ENCODE measurements at places on chromosomes 11 and 22.

GRCh38 chr22:45291061-45291930 is 6.5 kb downstream of the UPK3A start:
- no peak for DNase-seq

- DNase-seq, result no peak
Observed at GRCh38 chr11:116792144-116792868, 627 bp upstream of the APOA5 start.

DNA sequence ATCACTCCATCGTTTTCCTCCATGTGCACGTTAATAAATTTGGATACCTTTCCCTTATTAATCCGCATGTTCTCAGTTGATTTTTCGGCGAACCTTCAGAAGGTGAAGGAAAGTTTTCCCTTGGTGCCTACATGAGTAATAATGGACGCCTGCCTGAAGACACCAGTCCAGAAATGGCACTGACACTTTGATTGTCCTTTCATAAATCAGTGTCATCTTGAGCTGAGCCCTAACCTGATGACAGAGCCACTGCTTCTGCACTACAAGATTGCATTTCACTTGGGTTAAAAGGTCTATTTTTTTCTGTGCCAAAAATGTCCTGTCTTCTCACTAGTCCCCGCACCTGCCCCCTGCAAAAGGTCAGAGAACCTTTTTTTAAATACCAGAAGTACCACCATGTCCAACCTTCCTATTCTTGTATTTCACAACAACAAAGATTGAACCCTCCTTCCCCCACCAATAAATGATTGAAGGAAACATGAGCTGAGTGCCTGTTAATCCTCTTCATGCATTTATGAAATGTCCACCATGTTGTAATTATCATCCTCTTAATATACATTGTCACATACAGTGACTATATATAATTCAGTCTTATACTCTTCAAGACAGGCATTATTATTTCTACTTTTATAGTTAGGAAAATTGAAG is 219.9 kb upstream of the UBASH3B start:
- DNase-seq, result no peak

- DNase-seq, result peak; percentile 43
Observed at GRCh38 chr22:28369854-28370253, 309.8 kb downstream of the TTC28 start.

GRCh38 chr11:89443361-89444322 is 47.5 kb downstream of the NOX4 start:
- DNase-seq, result no peak

DNA sequence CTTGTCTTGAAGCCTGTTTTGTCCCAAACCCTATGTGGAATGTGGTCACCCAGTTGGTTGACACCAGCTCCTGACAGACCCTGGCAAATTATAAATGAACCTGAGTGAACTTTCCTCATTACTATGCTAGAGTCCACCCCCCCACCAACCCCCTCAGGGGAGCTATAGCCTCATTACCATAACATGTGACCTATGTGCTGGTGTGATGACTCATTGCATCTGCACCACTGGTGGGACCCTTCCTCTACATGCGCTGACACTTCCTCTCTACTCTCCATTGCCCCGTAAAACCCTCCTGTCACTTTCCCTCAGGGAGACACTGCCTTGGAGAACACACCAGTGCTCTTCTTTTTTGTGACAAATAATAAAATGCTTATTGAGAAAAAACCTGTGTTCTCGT is 105.0 kb upstream of the SESN3 start:
- no peak for DNase-seq

DNA sequence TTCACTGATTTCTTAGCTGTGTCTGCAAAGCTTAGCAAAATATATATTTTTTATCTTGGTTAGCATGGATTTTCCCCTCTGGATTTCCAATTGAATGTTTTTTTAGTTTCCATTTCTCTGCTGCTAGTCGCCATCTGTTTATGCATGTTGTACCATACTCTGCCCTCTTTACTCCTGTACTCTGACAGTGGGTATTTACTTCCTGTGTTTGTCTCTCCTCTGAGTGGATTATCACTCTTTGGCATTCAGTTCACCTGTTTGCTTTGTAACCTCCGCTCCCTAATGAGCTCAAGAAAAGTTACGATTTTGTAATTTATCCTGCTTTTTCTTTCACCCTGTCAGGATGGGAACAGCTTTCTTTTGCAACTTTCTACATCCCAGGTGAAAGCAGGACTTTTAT is 59.1 kb downstream of the PDHX start:
- DNase-seq, result no peak

GRCh38 chr11:69253028-69253427 is 40.9 kb upstream of the MYEOV start:
- no peak for DNase-seq

DNA sequence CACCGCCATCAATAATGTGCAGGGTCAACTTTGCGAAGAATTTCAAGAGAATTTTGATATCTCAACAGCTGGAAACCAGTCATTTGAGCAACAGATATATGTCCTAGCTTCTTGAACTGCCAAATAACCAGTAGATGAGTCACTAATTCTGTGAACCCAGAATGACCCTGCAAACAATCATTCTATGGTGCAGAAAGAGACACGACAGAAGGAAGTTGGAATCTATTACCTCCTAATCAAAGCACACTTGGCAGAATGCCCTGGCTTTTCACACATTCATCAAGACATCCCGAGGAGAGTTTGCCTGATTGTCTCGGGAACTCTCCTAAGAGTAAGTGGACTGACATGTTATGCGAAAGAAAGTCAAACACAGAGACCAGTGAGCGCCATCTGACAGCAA is 621.1 kb downstream of the OPCML start:
- no peak for DNase-seq

- no peak for DNase-seq
Observed at GRCh38 chr11:14107050-14107430, 144.5 kb downstream of the SPON1 start.

DNA sequence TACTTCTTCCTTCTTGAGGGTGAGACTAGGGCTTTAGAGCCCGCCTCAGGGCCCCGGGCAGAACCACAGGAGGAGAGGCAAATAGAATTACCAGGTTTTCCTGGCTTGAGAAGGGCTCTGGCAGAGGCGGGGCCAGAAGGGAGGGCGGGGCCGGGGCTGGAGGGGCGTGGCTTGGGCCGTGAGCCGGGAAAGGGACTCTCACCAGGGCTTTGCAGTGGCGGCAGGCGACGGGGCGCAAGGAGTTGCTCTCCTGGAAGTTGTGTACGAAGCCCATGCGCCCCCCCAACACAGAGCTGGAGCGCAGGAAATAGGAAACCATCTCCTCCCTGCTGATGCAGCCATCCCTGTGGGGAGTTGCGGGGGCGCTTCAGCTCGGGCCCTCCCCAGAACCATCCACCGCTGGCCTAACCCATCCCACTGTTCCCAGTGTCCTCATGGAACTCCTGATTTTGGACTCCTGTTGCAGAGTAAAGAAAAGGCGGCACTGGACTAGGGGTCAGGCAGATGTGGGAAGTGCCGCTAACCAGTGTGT is 6.9 kb upstream of the NRXN2 start:
- no peak for DNase-seq

DNA sequence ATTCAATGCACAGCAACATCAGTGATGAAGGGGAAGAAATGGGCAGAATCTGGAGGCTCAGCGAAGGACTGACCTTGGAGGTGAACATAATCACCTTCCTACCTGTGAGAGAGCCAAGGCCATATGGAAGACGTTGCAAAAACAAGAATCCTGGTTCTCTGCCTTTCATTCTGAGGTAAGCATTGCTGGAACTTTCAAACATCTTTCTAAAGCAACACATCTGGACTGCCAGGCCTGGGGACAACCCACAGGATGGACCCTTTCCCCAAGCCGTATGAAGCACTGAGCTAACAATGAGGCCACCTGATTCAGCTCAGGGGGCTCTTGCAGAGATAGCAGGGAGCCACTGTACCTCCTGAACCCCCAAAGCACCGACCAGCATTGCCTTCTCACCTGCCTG is 70.5 kb downstream of the ETS1 start:
- peak; percentile 11 for DNase-seq

DNA sequence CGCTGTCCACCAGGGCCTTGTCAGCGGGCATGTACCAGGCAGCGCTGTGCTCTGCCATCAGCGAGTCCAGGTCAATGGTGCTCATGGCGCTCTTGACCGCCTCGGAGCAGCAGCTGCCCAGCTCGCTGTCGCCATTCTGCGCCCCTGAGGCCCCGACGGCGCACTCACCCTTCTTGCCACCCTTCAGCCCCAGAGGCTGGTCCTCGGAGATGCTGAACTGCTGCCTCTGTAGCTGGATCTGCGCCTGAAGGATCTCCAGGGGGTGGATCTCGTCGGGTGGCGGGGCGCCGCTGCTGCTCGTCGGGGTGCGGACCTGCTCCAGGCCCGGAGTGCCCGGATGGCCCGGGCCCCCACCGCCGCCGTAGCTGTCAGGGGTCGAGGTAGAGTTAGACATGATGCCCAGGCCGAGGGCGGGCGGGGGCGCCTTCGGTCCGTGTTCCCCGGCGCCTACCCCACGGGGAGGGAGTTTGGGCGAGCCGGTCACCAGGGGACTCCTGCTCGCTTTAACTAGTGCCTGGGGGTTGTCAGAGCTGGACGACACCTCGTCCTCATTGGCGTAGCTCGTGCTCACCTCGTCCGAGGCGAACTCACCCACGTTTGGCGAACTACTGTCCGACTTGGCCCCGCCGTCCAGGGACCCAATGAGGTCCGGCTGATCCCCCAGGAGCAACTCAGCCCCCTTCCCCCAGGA is 4.6 kb downstream of the MN1 start:
- no peak for DNase-seq

- DNase-seq, result no peak
Observed at GRCh38 chr11:104688731-104689130, 209.5 kb downstream of the CASP12 start.

DNA sequence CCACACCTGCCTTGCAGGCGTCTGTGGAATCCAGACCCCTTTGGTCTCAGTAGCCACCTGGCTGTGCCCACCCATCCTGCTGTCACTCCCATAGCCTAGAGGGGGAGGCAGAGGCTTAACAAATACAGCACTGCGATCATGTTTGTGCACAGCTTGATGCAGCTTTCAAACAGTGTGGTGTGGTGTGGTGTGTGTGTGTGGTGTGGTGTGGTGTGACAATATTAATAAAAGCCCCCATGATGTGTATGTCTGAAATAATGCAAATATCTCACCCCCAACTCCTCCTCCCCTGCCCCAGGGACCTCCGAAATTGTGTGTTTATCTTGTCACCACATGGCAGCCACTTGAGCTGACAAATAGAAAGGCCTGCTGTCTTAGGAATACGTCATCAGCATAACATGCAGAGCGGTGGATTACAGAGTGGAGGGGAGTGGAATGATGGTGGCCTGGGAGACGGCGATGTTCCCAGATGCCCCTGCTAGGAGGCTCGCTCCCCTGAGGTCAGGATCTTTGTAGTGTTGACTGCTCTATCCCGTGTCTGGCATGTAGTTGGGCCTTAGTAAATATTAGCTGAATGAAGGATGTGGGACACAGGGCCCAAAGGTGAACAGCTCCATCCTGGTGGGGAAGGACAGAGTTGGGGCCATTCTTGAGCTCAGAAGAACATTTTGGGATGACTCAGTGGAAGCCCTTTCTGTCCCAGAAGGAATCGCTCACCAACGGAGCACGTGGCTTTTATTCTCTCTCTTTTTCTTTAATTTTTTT is 2.8 kb downstream of the PDXP start:
- no peak for DNase-seq

DNA sequence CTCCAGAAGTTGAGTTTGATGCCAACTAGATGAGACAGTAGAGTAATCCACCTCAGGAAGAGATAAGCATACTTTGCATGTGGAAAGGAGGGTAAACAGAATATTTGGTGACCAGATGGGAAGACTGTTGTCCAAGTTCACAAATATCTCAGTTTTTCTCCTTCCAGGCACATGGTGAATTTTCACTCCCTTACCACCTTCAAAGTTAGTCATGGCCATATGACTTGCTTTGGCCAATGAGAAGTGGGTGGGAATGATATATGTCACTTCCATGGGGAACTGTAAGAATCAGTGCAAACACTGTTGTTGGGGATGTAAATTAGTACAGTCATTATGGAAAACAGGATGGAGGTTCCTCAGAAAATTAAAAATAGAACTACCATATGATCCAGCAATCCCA is 105.8 kb downstream of the SPATA19 start:
- DNase-seq, result no peak

- no peak for DNase-seq
Observed at GRCh38 chr11:128156486-128156885, 430.9 kb downstream of the ETS1 start.

- no peak for DNase-seq
Observed at GRCh38 chr11:105975128-105975527, 46.9 kb downstream of the MSANTD4 start.

DNA sequence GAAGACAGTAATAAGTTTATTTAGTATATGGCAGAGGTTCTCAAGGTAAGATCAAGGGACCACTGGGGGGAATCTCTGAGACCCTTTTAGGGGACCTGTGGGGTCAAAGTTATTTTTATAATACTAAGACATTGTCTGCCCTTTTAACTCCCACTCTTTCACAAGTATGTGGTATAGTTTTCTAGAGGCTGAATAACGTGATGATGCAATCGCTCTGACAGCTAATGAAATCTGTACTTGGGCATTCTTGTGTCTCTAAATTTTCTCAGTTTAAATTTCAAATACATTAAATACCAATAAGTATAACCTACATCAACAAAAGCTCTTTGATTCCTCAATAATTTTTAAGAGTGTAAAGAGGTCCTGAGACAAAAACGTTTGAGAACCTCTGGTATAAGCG is 147.9 kb downstream of the ATG16L2 start:
- DNase-seq, result no peak

- DNase-seq, result peak; percentile 40
Observed at GRCh38 chr22:36194971-36195370, 6.6 kb downstream of the APOL4 start.

- no peak for DNase-seq
Observed at GRCh38 chr11:69893631-69894030, 74.4 kb upstream of the FGF3 start.

DNA sequence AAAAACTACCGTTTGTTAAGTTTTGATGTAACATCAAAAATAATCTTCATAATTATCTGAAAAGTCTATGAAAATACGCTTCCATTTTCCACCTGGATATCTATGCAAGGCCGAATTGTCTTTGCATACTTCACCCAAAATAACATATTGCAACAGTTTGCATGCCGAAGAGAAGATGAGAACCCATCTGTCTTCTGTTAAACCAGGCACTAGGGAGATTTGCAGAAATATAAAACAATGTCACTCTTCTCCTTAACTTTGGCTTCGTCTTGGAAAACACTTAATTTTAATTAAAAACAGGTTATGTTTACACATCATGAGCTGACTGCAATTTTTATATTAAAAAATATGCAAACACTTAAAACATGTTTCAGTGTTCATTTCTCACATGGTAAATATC is 1325.8 kb downstream of the TBC1D22A start:
- no peak for DNase-seq

DNA sequence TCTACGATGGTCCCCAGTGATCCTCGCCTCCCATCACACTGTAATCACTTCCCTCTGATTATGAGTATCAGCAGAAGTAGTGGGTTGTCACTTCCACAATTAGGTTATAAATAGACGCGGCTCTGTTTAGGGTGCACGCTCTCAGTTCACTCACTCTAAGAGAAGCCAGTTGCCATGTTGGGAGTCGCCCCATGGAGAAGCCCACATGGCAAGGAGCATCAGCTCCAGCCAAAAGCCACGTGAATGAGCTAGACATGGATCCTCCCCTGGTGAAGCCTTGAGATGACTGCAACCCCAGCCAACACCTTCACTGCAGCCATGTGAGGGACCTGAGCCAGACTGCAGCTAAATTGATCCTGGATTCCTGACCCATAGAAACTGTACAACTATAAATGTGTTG is 26.4 kb upstream of the MYOD1 start:
- no peak for DNase-seq

All from activated CD4-positive, alpha-beta T cell treated with anti-CD3 and anti-CD28 coated beads, Interleukin-2, amount 50 U/mL, for 16 hours (primary cell).